ENCODE measurements at places on chromosomes 5 and 9. TPM values are rescaled to one million over a fixed set of nuclear protein-coding genes. Genes with fewer than 3 reads are reported as not detected.

The IL5 gene
- total RNA-seq = not detected

The THG1L gene
- total RNA-seq = 33.9 TPM

The PDE6A gene
- total RNA-seq = not detected

The CCDC187 gene
- total RNA-seq = 0.02 TPM

The FAM78A gene
- 2.4 TPM for total RNA-seq

Data from HT1080 (cell line).